ENCODE measurements at places on chromosomes 16 and 17.

DNA sequence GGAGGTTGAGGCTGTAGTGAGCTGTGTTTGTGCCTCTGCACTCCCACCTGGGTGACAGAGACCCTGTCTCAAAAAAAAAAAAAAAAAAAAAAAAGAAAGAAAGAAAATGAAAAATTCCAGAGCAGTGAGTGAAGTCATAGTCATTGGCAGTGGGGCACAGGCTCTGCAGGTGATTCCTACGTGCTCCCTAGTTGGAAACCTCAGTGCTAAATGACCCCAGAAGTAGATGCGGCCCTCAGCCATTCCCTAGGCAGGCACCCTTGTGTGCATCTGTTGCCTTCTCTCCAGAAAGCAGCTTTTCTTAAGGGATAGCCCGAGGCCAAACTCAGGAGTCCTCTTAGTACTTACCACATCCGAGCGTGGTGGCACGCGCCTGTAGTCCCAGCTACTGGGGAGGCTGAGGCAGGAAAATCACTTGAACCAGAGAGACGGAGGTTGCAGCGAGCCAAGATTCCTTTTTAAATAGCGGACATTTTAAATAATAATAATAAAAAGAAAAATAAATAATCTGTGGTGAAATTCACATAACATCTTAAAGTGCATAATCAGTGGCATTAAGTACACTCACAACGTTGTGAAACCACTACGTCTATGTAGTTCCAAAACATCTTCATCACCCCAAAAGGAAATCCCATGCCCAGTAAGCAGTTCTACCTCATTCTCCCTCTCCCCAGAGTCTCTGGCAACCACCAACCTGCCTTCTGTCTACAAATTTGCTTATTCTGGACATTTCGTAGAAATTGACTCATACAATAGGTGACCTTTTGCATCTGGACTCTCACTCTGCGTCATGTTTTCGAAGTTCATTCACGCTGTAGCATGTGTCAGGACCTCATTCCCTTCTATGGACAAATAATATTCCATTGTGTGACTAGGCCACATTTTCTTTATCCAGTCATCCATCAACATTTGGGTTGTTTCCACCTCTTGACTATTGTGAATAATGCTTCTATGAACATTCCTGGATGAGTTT lies 12.5 kb upstream of the SPHK1 start:
- DNase-seq: peak; percentile 100

DNA sequence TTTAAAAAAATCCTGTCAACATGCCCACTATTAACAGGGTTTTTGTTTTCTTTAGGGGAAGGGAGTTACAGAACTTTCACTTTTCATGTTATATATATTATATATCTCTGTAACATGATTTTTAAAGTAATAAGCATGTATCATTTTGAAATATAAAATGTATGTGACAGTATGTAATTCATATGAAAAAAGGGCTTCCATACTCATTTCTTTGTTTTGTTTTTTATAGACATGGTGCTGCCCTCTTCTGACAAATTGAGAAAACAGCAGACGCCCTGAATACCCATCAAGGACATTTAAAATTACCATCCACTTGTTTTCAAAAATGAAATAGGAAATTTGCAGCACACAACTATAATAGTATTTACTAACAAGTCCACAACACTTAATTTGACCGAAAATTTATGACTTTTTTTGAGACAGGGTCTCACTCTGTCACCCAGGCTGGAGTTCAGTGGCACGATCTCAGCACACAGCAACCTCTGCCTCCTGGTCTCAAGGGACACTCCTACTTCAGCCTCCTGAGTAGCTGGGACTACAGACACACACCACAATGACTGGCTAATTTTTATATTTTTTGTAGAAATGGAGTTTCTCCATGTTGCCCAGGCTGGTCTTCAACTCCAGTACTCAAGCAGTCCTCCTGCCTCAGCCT lies 30.4 kb downstream of the CFDP1 start:
- DNase-seq: no peak

GRCh38 chr17:76264425-76264754 lies 758 bp upstream of the UBALD2 start:
- DNase-seq: no peak

GRCh38 chr16:56477096-56477878 lies 25.9 kb downstream of the OGFOD1 start:
- peak; percentile 41 for DNase-seq
